Endodermal cell (in vitro differentiated cells): ENCODE measurements at places on chromosomes 2 and 18.
A peak's percentile ranks its signal among the peaks of the same experiment; 100 is the strongest.

- DNase-seq = peak; percentile 59
These were observed 138.9 kb upstream of the NABP1 start for GRCh38 chr2:191539068-191539467.

- no peak for DNase-seq
These were observed 40.0 kb downstream of the COA5 start for GRCh38 chr2:98568161-98568956.

DNA sequence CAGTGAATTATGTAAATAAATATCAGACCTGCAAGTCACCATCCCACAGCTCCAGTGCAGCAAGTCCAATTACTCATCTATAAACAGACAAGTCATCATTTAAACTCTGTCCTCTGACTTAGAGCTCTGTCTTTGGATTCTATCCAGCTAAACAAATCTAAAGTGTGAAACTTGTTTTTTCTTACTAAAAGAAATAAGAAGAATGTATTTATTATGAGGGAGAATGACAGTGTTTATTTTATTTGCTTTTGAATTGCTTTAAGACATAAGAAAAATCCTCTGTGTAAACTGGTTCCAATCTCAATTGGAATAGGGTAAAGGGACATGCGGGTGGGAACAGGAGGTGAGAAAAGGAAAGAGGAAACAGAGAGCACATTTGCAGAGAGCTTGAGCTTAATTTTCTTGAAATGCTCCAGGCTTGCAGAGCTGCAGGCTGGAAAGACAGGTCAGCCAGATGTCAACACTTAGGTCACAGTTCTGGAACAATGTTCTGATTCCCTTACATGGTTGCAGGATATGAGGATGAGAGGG, 355.8 kb downstream of the MEIS1 start:
- no peak for DNase-seq

DNA sequence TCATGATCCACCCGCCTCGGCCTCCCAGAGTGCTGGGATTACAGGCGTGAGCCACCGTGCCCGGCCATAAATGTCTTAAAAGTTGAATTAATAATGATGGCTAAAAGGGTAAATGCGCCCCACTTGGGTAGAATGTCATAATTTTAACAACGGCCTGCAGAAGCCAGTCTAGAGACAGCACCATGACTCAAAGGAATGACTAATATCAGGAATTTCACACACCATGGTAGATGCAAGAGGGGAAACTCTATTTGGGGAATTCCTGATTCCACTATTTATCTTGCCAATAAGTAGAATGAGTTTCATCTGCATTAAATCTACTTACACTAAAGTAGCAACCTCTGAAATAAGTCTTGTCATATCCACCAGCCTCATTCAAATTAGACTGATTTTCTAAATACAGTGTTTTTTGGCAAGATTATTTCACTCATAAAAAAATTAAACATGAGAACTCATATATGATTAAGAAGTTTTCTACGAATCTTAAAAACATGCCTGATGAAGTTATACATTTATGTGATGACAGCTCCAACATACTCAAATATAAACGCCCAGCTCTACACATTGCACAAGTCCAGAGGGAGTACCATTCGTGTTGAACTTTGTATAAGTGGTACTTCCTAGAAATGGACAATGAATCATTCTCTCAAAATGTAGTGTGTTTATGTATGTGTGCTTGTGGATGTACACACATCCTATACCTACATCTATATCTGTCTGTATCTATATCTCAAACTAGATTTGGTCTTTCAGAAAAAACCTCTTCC, 309.7 kb downstream of the IRS1 start:
- no peak for DNase-seq

- no peak for DNase-seq
These were observed 89.2 kb downstream of the SOCS6 start for GRCh38 chr18:70377857-70378701.

DNA sequence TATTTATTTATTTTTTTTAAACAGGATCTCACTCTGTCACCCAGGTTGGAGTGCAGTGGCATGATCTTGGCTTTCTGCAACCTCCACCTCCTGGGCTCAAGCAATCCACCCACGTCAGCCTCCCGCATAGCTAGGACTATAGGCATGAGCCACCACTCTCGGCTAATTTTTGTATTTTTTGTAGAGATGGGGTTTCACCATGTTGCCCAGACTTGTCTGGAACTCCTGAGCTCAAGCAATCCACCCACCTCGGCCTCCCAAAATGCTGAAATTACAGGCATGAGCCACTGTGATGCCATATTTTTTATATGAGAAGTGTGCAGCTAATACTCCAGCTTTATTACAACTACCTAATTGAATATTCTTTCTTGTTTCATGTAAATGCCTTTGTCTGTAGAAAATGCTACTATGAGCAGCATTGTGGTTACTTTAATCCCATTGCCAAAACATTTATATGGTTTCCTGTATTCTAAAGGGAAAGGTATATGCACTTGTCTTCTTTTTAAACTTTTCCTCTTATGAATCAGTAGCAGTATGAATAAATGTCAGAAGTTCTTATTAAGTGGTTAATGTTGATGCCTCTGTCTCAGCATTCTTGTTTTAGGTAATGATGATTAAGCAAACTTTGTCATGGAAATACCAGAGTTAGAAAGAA, 9.5 kb upstream of the BCL2L11 start:
- no peak for DNase-seq
